Mesenteric fat pad (tissue), 1 donor: ENCODE measurements at places on chromosomes 5 and 9. TPM values are rescaled to one million over a fixed set of nuclear protein-coding genes. Genes with fewer than 3 reads are reported as not detected.

Gene REXO4
- total RNA-seq = 13.1 TPM

Gene GPR150
- total RNA-seq = 0.32 TPM

Gene OR1J2
- total RNA-seq = not detected

Gene FOXD4
- total RNA-seq = 0.32 TPM

Gene ACTBL2
- not detected for total RNA-seq

Gene SLC6A7
- total RNA-seq = not detected

Gene PKD2L2
- not detected for total RNA-seq
